Ammon's horn (tissue), 1 donor: ENCODE measurements at places on chromosomes 1 and 21.
A peak's percentile ranks its signal among the peaks of the same experiment; 100 is the strongest.

- peak; percentile 80 for DNase-seq
These were observed 7.2 kb upstream of the SEMA4A start for GRCh38 chr1:156146020-156146768.

DNA sequence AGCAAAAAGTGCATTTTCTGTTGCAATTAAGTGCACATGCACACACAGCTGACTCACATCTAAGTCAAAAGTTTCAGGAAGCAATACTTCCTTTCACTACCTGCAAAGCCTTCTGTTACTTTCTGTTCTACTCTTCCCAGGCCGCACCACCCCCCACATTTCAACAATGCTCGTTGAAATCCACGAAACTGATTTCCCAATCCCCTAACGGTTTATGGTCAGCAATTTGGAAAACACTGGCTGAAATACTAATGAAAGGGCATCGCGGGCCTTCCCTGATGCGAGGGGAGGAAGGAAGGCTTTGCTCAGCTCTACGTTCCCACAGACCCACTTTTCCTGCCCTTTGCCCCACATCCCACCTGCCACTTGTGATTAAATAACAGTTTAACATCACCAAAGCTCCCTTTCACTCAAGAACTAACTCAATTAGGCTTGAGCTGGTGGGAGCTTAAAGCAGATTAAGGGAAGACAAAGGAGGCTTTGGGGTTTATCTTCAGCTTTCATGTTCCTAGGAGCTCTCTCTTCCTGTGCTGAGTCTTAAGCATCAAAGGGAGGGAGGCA lies 243.2 kb upstream of the RAB4A start:
- no peak for DNase-seq

GRCh38 chr1:81682490-81682889 lies 118.2 kb upstream of the ADGRL2 start:
- DNase-seq, result no peak

DNA sequence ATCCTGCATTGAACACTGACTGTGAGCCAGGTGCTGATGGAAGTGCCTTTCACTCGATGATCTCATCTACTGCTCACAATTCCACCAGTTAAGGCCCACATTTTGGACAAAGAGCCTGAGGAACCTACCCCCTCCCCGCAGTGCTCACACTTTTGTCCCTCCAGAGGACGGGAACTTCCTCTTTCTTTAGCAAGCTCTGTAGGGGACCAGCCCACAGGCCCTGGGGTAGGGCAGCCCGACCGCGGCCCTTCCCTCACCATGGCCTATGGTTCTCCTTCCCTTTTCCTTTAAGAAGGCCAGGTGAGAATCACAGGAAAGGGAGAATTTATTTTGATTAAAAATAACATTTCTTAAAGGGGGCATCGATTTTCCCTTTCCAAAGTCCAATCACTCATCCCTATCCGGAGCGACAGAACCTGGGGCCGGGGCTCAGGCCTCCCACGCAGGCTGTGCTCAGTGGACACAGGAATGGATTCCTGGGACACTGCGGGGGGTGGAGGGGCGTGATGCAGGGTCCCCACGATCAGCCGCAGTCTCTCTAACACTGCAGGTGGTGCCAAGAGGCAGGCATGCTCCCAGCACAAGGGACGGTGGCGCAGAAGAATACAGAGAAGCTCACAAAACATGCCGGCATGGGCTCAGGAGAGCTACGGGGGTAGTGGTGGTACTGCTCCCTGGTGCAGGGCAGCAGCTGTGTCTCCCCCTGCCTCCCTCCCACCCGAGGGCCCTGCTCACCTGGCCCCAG lies 8.9 kb upstream of the KCNE1 start:
- no peak for DNase-seq

DNA sequence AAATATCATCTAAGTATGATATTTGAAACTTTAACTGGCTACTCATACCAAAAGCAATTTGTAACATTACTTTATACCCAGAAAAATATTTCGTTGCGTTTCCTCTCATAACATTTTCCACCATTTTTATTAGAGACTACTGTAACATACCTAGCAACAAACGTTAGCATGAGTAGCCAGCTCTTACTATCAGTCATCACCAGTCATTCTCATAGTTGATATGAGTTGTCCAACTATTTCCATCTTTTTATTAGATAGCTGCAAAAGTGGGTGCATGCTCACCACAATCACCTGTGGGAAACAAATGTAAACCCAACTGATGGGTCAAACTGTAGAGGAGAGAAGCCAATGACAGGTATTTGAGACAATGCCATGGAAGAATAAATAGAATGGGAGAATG lies 114.6 kb downstream of the AKT3 start:
- no peak for DNase-seq

GRCh38 chr1:48710915-48711314 lies 65.8 kb downstream of the BEND5 start:
- no peak for DNase-seq

GRCh38 chr1:104648269-104648691 lies 898.6 kb downstream of the AMY1C start:
- DNase-seq, result peak; percentile 60

GRCh38 chr1:80450711-80451110 lies 1350.0 kb upstream of the ADGRL2 start:
- DNase-seq, result no peak

DNA sequence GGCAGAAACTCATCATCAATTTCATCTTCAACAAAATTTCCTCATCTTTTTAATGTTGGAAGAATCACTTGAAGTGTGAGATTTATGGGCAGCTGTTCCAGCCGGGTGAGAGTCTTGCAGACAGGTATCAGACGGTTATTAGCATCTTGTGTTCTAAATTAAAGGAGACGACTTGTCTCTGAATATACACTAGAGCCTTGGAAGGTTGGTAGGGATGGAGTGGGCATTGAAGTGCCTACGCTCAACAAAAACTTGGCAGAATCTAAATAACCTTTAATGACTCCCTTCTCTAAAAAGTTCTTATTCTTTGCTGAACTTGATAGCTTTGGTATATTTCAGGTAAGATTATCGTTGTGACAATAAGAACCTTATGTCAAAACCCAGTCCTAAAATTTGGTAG lies 111.5 kb upstream of the MAGI3 start:
- DNase-seq, result no peak

- DNase-seq, result no peak
These were observed 78.4 kb upstream of the TMEM51 start for GRCh38 chr1:15075175-15075574.

DNA sequence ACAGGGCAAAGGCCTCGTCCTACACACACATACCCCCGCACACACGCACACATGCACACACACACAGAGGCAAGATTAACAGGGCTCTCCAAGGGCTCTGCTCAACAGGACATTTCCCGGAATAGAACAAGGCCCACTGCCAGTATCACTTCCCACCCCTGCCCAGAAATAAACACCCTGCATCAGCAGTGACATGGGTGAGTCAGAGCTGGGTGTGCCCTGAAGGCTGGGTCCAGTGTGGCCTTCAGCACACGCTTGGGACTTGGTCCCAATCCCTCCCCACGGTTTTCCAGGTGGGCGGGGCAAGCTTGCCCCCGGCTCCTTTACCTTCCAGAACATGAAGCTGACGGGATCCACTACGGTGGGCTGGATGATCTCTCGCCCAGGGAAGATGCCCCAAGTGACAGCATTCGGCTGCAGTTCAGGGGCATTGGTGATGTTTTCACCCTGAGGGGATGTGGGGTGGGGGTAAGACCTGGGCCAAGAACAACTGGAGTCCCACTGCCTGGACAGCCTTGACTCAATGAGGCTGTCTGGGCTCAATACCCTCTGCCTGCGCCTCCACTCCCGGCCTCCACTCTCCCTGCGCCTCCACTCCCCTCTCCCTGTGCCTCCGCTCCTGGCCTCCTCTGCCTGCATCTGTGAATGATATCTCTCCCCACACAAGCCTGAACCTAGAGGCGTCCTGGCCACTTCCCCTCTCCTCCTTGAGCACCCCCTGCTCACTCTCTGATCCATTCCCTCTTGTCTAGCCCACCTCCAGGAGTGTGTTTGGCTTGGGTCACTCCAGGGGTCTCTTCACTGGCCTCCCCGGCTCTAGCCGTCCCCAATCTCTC lies 14.7 kb downstream of the MTHFR start:
- peak; percentile 87 for DNase-seq

DNA sequence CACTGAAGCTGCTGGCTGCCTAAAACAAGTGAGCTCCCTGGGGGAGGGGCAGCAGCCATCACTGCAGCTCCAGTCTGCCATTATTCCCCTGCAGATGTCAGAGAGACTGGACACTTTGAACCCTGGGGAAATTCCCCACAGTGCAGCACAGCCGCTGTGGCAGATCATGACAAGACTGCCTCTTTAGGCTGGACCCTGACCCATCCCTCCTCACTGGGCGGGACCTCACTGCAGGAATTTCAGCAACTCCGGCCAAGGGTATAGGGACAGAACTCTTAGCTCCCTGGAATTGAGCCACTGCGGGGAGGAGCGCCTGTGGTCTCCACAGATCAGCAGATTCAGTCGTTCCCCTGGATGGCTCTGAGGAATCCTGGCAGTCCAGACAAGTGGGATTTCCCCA lies 964.6 kb downstream of the BRINP3 start:
- no peak for DNase-seq

DNA sequence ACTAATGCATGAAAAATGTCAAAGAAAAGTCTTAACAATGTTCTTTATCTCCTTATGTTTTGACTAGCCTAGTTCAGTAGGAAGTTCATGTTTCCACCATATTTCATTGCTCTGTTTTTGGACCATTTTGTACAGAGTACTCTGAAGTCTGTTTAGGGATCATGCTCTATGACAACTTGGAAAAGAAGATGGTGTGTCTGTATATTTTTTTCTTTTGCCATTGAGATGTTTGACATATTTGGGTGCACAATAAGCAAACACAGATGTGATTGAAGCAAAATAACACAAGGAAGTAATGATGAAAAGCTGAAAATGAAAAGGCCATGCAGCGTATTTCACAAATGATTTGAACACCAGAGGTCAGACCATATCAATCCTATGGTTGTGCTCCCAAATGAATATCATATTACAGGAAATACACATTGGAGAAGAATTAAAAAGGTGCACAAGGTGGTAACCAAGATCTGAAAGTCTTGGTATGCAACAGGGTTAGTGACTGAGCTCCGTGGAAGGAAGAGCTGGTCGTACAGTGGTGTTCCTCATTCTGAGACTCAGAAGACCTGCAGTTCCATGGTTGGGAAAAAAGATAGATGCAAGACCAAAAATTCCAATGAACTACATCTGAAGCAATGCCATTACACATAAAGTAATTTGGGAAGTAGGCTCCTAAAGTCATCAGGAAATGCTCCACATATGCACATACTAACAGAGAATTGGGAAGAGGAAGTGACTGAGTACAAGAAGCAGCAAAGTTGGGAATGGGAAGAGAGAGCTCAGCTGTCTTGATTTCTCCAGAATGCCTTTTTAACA lies 463.5 kb downstream of the LMO4 start:
- no peak for DNase-seq

DNA sequence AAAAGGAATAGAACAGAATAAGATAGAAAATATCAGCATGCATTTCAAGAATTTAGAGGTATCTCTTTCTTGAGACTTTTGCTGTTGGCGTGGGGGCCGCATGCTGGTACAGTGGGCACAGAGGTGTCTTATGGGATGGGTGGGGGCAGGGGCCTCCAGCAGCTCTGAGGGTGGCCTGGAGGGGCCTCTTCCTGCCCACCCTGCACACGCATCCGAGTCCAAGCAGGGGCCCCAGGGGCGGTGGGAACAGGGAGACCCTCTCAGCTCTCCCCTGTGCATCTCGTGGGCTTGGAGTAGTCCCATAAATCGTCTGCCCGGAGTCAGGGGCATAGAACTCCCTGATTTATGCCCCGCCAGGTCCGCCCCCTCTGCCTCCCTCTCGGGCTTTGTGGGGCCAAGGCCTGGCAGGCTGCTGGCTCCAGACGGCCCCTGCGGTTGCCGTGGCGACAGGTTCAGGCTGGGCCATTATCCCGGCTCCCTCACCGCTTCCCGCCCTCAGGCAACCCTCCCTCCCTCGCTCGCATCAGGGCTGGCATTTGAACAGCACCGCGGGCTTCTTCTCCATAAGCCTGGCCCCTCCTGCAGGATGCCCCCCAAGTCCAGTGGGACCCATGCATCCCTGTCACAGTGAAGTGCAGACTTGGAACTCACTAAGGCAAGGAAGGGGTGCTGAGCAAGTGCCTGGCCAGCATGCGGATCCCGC lies 133.2 kb upstream of the ZBTB40 start:
- DNase-seq, result peak; percentile 71

- no peak for DNase-seq
These were observed 45.3 kb upstream of the MAN1A2 start for GRCh38 chr1:117321680-117322609.

DNA sequence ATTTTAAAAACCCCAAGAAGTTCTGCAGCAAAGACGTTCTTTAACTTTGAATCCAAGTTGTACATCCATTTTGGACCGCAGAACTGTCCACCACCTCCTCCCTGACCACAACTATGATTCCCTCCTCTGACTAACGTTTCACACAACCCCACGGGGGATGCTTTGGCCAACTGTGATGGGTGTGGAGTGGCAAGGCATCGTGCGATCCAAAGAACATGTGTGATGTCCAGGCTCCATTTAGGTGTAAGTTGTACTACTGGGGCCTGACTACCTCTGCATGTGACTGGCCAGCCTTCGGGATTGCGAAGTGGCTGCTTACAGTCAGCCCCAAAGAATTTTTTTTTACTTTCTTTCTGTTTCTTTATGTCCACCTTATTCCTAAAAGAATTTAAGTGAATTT lies 6.7 kb downstream of the KCNJ15 start:
- DNase-seq, result no peak

GRCh38 chr1:195026792-195027191 lies 1581.4 kb downstream of the KCNT2 start:
- no peak for DNase-seq

DNA sequence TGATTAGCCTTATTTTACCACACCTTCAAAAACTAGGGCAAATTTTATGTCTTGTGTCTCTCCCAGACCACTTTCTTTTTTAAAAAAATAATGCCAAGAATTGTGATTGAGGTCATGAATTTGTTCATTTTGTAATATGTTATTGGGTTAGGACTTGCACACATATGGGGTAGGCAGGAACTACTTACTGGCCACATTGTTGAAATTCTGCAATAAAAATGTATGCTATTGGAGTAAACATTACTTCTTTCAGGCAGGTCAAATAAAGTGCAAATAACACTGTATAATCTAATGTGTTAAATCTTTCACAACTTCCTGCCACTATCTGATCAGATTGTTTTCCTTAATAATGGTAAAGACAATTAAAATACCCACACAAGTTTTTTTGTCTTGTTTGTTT lies 166.6 kb upstream of the COL11A1 start:
- no peak for DNase-seq

DNA sequence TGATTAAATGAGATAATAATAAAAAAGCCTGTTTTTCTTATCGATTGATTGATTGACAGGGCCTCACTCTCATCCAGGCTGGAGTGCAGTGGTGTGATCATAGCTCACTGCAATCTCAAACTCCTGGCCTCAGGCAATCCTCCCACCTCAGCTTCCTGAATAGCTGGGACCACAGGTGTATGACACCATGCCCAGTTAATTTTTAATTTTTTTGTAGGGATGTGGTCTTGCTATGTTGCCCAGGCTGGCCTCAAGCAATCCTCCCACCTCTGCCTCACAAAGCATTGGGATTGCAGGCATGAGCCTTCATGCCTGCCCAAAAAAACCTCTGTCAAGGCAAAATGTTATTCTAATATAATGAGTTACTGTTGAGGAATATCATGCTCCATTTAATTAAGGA lies 346.4 kb upstream of the DAB1 start:
- no peak for DNase-seq
